ENCODE measurements at places on chromosomes 7 and 10. TPM values are rescaled to one million over a fixed set of nuclear protein-coding genes. Genes with fewer than 3 reads are reported as not detected.

Gene NCF1
- not detected for total RNA-seq

DNA sequence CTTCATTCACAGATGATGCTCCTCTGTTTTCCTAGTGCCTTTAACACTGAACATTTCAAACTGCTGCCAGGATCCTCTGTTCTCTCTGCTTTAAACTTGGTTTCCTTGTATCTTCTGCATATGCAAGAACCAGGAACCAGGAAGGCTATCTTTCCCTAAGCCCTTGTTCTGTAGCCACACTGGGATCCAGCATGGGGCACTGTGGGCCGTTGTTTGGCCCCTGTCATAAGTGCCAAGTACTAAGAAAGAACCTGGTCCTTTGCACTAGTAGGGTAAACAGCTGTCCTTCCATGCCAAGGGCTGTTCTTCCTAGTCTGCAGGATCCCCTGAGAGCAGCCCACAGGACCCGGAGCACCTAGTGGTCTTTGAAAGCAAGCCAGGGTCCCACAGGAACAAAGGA is 49.0 kb upstream of the TRIM8 start:
- no peak for DNase-seq

DNA sequence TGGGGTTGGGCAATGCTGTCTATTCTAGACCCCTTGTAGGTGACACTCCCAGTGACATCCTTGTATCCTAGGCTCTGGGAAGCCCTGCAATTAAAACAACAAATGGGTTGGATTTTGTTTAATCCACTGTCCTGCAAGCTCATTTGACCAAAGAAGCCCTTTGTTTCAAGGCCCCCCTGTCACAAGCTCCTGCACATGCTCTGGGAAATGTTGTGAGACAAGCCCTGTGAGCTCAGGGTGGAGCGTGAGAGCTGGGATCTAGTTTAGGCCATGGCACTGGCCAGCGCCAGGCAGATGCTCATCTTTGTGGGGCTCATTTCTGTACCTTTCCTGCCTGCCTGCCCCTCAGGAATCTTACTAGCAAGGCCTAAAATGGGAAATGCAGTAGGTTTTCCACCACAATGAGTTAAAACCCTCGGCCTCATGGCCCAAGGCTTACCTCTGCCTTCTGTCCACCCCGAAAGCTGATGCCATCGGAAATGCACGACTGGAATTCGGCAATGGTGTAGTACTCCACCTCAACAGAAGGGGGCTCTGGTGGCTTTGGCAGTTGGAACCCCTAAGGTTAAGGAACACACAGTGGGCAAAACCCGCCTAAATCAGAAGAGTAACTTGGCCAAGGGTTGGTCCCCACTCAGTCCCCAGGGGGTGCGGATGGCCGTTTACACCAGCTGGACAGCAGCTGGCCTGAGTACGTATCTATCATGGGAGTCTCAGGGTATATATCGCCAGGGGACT is 112.0 kb downstream of the NEURL1 start:
- peak; percentile 64 for DNase-seq

Gene RBM17
- 65.5 TPM for total RNA-seq

DNA sequence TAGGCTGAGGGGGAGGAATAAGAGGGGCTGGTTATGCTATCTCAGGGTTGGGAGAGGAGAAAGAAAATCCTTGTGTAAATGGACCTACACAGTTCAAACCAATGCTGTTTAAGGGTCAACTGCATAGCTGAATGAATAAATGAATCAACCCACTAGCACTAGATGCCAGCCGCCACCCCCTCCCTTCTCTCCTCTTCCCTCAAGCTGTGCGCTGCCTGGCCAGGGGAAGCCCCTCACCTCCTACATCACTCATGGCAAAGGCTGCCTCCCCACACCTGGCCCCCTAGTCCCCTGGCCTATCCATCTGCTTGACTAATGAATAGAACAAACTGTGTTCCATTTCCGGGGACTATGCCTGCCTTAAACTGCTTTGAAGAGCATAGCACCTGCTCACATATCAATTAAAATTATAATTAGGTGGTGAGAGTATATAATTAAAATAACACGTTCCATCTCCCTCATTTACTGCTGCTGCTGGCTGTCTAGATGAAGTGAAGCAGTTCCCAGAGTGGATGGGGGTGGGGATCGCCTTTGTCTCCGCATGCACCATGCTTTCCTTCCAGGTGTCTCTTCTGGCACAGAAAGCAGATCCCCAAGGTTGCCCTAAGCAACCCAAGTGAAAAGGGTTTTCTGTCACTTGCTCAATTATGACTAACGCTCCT is 32.6 kb downstream of the GRID1 start:
- DNase-seq, result no peak

- no peak for DNase-seq
Measured at GRCh38 chr7:150944066-150945042, 33.8 kb downstream of the KCNH2 start.

All from HFFc6 (cell line).